Hair follicular keratinocyte (primary cell): ENCODE measurements at places on chromosomes 2 and 18. TPM values are rescaled to one million over a fixed set of nuclear protein-coding genes. Genes with fewer than 3 reads are reported as not detected.

The MRO gene
- total RNA-seq, result not detected in 2 replicates

The GNAL gene
- 17.5 and 17.6 TPM in 2 replicates for total RNA-seq

The TRIM54 gene
- not detected in 2 replicates for total RNA-seq

The RESP18 gene
- not detected in 2 replicates for total RNA-seq

The RTKN gene
- total RNA-seq, result 117 and 135 TPM in 2 replicates

The DLX1 gene
- 1.7 and 1.8 TPM in 2 replicates for total RNA-seq

The DGUOK gene
- total RNA-seq, result 85.1 and 105 TPM in 2 replicates

The KYNU gene
- 1.7 and 2.5 TPM in 2 replicates for total RNA-seq

The NR4A2 gene
- total RNA-seq, result 0.11 and 0.31 TPM in 2 replicates

The HAAO gene
- 0.15 TPM in 1 of 2 replicates, not detected in the other for total RNA-seq

The SETBP1 gene
- 1.9 and 4.7 TPM in 2 replicates for total RNA-seq

The OR6B3 gene
- not detected in 2 replicates for total RNA-seq

The ANKRD30B gene
- total RNA-seq, result not detected in 2 replicates
